Activated CD4-positive, alpha-beta T cell treated with anti-CD3 and anti-CD28 coated beads for 24 hours (primary cell): ENCODE measurements at places on chromosomes 2 and 18.

GRCh38 chr2:43098539-43098938 lies 127.9 kb downstream of the ZFP36L2 start:
- no peak for DNase-seq

DNA sequence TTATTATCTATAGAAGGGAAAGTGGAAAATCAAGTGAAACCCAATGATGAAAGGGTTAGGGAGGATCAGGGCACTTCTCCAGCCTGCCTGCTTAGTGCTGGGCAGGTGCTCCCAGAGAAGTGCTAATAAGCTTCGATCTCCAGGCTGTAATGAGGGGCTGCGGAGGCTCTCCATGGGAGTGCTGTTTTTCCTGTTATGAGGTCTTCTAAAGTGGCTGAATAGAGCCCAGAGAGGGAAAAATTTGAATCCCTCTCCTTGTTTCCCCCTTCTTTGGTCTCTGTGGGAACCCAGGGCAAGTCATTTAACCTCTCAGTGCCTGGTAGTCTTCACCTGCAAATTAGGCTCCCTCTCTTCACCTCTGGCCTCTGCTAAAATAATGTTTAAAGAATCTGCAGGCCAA lies 351.7 kb upstream of the DCC start:
- no peak for DNase-seq

- DNase-seq, result no peak
Measured at GRCh38 chr2:174585657-174586252, 11.8 kb downstream of the WIPF1 start.

DNA sequence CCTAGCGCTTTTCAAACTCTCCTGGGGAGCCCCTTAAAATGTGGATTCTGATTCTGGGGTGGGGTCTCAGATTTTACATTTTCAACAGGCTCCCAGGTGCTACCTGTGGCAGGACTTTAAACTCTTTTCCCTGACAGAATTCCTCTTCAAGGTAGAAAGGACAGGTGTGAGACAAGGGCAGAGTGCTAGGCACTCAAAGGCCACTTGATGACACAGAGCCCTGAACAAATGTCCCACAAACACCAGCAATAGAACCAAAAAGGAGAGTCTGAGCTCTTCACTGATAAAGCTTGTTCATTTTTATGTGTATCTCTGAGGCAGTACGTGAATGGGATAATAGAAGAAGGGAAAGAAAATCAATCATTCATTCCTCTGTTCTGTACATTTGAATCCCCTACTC lies 77.7 kb upstream of the PELI1 start:
- no peak for DNase-seq

DNA sequence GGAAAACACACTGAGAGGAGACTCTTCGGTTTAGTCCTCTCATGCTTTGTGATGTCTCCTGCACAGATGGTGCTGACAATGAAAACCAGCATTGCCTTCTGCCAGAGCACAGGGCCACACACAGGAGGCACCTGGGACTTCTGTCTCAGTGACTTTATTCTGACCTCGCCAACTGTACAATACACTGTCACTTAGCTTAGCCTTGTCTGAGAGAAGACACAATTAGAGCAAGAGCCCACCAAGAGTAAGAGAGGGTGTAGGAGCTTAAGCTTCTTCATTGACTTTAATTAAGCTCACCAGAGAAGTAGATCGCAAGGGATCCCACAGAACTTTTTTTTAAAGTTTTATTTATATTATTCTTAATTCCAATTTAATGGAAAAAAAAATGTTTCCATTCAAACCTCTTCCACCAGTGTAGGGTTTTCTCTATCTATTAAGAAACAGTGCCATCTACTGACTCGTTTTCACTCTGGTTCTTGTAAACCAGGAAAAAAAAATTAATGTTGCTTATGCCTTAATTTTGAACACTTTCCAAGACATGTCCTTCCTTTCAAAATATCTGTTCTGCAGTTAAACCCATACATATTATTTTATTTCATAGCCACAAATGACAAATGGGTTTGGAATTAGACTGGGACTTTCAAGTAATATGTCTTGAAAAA lies 42.4 kb upstream of the DDX18 start:
- no peak for DNase-seq

GRCh38 chr18:3624935-3625741 lies 175.2 kb downstream of the TGIF1 start:
- DNase-seq, result peak; percentile 52

DNA sequence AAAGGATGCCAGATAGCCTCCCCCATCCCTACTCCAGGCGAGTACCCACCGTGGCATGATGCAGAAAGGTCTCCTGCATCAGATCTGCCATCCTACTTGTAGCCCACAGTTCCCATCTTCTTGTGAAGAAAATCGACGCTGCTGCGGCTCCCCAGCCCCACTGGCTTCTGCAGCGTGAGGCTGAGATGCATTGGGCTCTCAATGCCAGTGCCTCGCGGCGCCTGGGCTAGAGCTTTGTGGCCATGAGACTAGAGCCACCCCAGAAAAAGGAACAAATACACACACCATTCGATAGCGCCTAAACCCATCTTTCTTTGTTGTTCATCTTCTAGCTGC lies 2.8 kb downstream of the NOL4 start:
- no peak for DNase-seq
